Stomach (tissue), 19 donors: ENCODE measurements at places on chromosomes 7 and 10. TPM values are rescaled to one million over a fixed set of nuclear protein-coding genes. Genes with fewer than 3 reads are reported as not detected.

Gene AKR1B15
- total RNA-seq, result not detected

GRCh38 chr10:52923520-52923919 is 150.9 kb upstream of the MBL2 start:
- H3K27me3 ChIP-seq, result no peaks in the 10 kb centered on the region
- no peak overlapping the region for H3K4me3 ChIP-seq
- no peak for DNase-seq

GRCh38 chr10:73218431-73219191 is 28.4 kb downstream of the DNAJC9 start:
- H3K27me3 ChIP-seq, result no peaks in the 10 kb centered on the region
- H3K4me3 ChIP-seq, result no peak overlapping the region
- no peaks in the 10 kb centered on the region for H3K4me1 ChIP-seq
- peaks cover 8% of the 10 kb centered on the region for H3K36me3 ChIP-seq
- peak; percentile 29 for DNase-seq
- no peak overlapping the region for H3K27ac ChIP-seq

Gene GIMAP2
- not detected for total RNA-seq

- H3K27me3 ChIP-seq, result no peaks in the 10 kb centered on the region
- H3K36me3 ChIP-seq, result no peaks in the 10 kb centered on the region
- peak overlapping the region; percentile 88 for H3K27ac ChIP-seq
Measured at GRCh38 chr10:102781921-102782557, 38.3 kb downstream of the WBP1L start.

GRCh38 chr10:125692196-125692595 is 9.2 kb upstream of the TEX36 start:
- H3K36me3 ChIP-seq, result no peaks in the 10 kb centered on the region
- DNase-seq, result no peak
- H3K27me3 ChIP-seq, result peaks cover 4% of the 10 kb centered on the region
- H3K4me3 ChIP-seq, result no peak overlapping the region
- no peak overlapping the region for H3K27ac ChIP-seq

- no peaks in the 10 kb centered on the region for H3K4me1 ChIP-seq
- no peak overlapping the region for H3K4me3 ChIP-seq
- DNase-seq, result no peak
- no peak overlapping the region for H3K27ac ChIP-seq
- H3K27me3 ChIP-seq, result peaks cover 25% of the 10 kb centered on the region
Measured at GRCh38 chr7:76191783-76192240, 9.9 kb upstream of the SRRM3 start.

Gene ASB10
- total RNA-seq, result not detected

Gene FRMPD2
- total RNA-seq, result not detected
